ENCODE measurements at places on chromosomes 1 and 21.

- DNase-seq = no peak
Measured at GRCh38 chr1:175078629-175079028, 11.0 kb downstream of the TNN start.

DNA sequence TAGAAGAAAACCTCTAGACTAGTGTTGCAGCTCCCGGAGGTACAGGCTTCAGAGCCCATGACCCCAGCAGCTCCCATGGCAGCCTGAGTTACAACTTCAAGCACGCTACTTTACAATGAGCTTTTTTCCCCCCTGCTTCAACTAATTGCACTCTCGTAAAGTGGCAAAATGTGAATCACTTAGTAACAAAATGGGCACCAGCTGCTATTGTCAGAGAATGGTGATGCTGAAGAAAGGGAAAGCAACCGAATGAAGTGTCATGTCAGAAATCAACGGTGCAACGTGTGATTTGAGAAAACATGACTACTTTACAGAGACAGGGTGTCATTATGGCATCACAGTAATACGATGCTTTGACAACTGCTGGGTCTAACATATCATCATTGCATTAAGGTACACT is 40.5 kb downstream of the ESRRG start:
- DNase-seq = no peak

DNA sequence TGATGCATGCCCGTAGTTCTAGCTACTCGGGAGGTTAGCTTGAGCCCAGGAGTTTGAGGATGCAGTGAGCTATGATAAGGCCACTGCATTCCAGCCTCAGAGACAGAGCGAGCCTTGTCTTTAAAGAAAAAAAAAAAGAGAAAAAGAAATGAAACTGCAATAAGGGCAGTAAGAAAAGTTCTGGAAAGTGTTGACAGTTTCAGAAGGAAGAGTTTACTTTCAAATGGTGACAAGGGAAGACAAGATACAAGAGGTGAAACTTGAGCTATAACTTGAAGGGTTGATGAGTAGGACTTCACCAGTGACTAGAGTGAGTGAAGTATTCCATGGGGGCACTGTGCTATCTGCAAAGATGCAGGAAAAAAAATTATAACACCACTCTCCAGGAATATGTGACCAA is 125.0 kb downstream of the AKT3 start:
- no peak for DNase-seq

DNA sequence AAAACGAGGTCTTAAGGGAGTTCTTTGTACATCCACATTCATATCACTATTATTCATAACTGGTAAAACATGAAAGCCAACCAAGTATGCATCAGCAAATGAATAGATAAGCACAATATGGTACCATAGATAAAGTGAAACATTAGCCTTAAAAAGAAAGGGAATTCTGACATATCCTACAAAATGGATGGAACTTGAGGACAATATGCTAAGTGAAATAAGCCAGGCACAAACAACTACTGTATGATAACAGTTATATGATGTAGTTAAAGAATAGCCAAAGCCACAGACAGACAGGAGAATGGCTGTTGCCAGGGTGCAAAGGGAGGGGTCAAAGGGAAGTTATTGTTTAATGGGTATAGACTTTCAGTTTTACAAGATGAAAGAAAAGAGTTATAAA is 148.9 kb downstream of the EIF4G3 start:
- no peak for DNase-seq

DNA sequence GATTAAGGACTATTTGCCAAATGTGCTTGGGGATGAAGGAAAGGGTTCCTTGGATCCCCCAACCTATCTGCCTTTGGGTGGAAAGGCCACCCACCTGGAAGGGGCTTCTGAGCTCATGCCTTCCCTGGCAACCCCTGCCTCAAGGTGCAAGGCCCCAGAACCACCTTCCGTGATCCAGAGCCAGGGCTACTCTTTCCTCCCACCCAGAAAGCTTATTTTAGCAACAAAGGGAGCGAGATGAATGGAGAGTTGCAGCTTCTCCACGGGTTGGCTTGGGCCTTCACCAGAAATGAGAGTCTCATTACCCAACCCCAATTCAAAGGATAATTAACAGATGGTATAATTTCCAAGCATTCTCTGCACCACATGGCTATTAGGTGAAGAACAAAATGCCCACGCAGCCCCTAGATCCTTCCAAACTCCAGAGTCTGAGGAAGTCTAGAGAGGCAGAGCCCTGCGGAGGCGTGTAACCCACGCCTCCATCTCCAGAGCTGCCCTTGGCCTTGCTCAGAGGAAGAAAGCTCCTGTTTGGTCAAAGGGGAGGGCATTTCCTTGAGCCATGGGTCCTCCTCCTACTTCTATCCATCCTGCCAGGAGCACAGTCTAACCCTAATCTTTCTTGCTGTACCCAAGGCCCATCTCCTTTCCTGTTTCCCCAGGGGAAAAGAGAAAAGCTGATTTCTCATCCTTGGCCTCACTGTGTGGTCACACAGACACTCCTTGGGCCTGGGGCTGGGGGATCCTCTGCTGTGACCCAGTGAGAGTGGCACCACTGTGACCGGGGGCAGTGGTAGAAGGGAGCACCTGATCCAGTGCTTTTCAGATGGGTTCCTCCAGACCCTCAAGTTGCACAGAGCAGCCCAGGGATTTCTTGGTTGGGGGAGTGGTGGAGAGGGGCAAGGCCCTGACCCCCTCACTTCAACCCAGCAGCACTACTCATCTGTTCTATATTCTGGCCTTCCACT is 1.7 kb upstream of the CELSR2 start:
- DNase-seq = no peak

DNA sequence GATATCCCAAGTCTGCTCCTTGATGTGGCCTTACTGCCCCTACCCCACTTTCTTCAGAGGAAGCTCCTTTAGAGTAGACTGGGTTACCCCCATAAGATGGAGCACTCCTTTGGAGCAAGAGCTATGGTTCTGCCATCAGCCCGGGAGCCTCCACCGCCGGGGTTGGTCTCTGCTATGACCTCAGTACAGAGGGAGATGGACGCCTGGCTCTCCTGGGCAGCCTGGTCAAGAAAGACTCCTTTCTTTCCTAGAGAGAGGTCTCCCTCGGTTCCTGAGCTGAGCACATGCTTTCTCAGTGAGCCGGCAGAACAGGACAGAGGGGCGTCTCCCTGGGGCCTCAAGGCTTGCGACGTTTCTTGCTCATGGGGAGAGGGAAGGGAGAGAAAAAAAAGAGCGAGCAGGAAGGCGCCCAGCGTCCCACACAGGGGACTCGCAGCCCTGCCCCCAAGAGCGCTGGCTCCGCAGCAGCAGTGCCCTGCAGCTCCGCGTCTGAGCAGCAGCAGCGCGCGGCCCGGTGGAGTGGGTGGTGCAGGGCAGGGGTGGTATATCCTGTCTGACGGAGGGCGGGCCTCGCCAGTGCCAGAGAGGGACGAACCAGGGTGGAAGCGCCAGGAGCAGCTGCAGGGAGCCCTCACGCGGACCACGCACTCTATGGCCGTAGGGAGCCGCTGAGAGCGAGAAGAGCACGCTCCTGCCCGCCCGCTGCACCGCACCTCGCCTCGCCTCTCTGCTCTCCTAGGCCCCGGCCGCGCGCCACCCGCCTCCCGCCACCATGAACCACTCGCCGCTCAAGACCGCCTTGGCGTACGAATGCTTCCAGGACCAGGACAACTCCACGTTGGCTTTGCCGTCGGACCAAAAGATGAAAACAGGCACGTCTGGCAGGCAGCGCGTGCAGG is at the start of gene PKP1:
Gene PKP1, plus strand, starts transcription at position 576 of the 899 bp plus-strand sequence. Its CDS starts 197 bp downstream, at position 773.
- no peak for DNase-seq

- no peak for DNase-seq
Measured at GRCh38 chr1:21162740-21163464, 13.8 kb downstream of the EIF4G3 start.

- no peak for DNase-seq
Measured at GRCh38 chr1:100296140-100296539, 30.1 kb downstream of the RTCA start.

GRCh38 chr1:222933273-222933672 is 118.4 kb downstream of the DISP1 start:
- DNase-seq = no peak

DNA sequence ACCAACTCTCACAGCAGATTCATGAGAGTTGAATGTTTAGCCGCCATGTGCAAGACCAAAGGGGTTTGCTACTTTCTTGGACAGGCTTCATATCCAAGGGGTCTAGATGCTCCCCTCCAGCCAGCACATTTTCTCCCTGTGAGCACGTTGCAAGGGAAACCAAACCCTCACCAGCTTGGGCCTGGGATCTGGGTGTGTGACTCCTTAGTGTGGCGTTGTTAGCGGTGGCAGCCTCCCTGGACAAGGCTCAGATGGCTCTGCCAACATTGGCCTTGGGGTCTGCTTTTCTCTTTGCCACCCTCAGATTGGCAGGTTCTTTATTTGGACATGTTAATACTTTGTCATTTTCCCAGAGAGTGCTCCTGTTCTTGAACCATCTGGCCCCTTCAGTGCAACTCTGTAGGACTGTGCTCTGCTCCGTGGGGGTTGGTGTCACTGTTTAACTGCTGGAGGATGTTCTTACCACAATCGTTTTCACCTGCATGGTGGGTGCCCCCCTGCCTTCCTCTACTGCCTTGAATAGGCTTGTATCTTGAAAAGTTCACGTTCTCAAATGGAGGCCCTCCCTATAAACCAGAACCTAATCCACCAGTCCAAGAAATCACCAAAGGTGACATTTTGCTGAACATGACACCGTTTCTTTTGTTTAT is 13.4 kb downstream of the ABCG1 start:
- no peak for DNase-seq

DNA sequence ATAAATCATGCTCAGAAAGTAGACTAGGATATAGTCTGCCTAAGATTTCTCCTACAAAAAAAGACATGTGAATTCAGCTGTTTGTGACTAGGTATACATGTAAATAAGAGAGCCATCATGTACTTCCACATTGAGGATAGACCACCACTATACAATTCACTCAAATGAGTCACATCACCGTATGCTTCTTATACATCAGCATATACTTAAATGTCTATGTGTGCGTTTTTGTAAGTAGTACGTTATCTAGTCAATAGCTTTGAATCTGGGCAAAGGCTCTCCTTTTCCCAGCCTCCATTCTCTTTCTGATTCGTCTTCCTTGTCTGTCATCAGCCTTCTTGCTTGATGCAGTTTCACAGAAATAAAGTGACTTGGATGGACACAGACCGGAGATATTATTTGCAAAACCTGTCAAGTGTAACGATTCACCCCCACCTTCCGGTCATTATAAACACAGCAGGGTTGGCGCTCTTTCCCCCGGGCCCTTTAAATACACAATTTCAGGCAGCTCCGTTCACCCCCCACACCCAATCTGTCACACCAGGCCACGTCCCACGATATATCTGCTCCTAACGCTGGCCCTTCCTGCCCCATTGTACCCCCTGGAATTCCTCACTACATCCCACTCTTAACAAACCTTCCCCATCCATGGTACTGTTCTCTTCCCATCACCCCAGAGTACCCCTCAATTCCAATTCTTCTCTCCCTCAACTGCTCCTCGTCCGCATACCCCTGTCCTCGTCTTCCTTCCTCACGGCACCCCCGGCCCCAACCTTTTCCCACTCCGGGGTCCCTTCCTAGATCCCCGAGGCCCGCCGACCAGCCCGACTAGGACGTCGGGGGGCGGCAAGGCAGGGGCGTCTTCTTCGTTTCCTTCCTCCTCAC is 636 bp downstream of the VAMP4 start:
- DNase-seq = peak; percentile 40

DNA sequence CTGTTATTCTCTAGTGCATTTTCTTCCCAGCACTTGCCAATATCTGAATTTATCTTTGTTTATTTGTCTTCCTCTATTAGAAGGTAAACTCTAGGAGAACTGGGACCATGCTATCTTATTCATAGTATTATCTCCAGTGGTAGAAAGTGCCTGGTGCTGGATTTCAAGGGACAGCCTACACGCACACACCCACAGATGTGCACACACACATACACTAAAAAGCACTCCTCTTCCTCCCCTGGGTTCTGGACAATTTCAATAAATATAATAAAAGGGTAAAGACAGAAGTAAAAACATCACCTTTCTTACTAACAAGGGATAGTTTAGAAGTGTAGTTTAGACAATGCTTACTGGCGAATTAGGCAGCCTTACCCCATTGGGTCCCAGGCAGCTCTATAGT is 28.5 kb upstream of the USP24 start:
- no peak for DNase-seq

- no peak for DNase-seq
Measured at GRCh38 chr1:168317309-168317708, 36.6 kb downstream of the TBX19 start.

DNA sequence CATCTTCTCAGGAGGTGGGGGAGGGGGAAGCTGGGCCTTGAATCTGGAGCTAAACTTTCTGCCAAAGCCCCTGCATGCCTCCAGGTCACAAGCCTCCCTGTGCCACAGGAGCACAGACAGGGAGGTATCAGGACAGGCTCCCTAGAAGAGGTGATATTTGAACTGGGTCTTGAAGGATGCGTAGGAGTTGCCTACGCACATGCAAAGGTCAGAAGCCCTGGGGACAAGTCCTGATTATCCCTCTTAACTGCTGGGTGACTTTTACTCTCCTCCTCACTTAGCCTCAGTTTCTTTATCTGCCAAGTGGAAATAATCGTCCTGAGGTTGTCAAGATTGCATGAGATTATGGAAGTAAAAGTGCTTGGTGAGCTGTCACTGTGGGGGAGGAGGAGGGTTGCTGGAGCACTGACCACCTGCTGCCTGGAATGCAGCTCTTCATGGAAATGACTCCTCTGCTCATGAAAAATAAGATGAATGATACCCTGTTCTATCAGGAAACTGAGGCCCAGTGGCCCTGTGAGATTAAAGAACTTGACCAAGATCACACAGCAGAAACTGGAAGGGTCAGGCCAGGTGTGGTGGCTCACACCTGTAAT is 50.6 kb upstream of the LAPTM5 start:
- DNase-seq = no peak

- DNase-seq = no peak
Measured at GRCh38 chr1:30382496-30382895, 340.9 kb downstream of the MATN1 start.

- peak; percentile 80 for DNase-seq
Measured at GRCh38 chr1:115062542-115063004, 26.7 kb downstream of the TSPAN2 start.

GRCh38 chr1:12437629-12438028 is 180.4 kb downstream of the DHRS3 start:
- DNase-seq = no peak

DNA sequence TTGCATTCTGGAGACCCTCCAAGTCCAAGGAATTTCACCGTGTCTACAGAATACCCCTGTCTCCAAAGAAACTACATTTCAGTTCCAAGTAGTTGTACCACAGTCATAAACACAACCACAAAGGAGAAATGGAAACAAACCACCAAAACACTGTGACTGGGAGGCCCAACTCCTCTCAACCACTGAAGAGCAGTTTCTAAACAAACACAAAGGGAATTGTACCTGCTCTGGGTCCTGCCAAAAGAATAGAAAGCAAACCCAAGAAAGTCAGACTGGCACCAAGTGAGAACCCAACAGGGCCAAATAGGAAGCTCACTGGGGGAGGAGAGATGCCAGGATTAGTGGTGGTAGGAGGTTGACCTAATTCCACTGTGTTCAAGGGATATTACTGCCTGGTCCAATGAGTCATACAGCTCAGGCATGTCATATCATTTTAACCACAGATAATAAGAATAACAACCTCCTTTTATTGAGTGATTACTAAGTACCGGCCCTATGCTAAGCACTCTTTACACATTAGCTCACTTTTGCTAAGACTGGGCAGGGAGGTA is 123.9 kb upstream of the PPP2R5A start:
- no peak for DNase-seq

- DNase-seq = no peak
Measured at GRCh38 chr21:16840538-16840937, 672.3 kb upstream of the CXADR start.

Data from activated naive CD4-positive, alpha-beta T cell treated with anti-CD3 and anti-CD28 coated beads, Interleukin-2, amount 50 U/mL, for 16 hours (primary cell).